ENCODE measurements at places on chromosomes 6 and 20. TPM values are rescaled to one million over a fixed set of nuclear protein-coding genes. Genes with fewer than 3 reads are reported as not detected.

Gene BPIFB4
- total RNA-seq, result not detected

Gene TRDN
- 4.2 TPM for total RNA-seq

Gene CASS4
- 2.4 TPM for total RNA-seq

Gene OR12D3
- total RNA-seq, result not detected

Gene RAB22A
- 27.1 TPM for total RNA-seq

Gene YWHAB
- 126 TPM for total RNA-seq

Gene ITCH
- total RNA-seq, result 84.3 TPM

Gene SLA2
- total RNA-seq, result 0.49 TPM

DNA sequence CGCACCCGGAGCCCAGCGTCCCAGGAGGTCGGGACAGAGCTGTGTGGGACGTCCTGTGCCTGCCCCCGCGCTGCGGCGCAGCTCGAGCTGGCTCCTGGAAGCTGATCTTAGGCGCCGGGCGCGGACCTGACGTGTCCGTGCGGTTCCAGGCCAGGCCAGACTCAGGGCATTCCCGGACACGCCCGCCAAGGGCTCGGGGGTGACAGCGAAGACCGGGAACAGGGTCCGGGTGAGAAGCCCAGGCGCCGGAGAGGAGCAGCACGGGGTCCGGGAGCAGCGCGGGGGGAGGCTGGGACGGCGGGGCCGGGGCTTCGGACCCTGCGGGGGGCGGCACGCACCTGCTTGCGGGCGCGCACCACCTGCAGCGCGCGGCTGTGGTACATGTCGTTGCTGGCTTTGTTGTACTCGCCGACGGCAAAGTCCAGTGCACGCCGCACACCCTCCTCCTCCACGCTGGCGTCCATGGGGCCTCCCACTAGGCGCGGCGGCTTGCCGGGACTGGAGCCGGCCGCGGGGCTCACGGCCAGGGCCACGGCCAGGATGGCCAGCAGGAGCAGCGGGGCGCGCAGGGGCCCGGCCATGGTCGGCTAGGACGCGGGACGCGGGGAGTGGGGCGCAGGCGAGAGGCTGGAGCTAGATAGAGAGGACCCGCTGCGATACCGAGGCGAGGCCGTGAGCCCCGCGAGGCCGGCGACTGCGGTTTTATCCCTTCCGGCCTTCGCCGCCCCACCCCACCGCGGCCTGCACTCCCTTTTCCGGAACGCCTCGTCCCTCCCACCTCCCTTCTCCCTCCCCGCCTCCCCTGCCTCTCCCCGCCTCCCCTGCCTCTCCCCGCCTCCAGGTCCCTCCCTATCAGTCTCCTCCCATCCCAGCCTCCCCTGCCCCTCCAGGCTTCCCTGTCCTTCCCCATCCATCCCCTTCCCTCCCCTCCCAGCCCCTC is at the start of gene CST3:
CST3 (minus strand) TSS at position 674 of the 940 bp plus-strand sequence; CDS start at position 581, 93 bp downstream.
- peak; percentile 95 for DNase-seq

DNA sequence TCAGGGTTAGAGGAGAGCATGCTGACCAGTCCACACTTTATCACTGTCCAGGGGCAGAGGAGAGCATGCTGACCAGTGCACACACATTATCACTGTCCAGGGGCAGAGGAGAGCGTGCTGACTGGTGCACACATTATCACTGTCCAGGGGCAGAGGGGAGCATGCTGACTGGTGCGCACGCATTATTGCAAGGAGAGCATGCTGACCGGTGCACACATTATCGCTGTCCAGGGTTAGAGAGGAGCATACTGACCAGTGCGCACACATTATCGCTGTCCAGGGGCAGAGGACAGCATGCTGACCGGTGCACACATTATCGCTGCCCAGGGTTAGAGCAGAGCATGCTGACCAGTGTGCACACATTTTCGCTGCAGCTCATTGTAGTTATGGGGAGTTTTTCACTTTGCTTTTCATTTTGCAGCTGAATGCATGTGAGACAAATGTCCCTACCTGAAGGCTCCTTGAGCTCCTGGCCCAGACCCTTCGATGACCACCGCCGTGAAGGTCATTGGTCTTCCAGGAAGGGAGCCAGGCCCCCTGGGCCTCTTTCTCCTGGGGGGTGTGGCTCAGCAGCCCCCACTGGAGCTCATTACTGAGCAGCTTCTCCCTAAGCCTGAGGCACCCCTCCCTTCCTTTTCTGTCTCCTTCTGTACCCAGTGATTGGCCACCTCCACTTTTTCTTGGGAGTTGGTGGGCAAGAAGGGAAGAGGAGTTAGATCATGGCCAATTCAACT is 178.8 kb upstream of the AFDN start:
- no peak for DNase-seq

GRCh38 chr6:54971825-54972224 is 125.3 kb downstream of the FAM83B start:
- no peak for DNase-seq

DNA sequence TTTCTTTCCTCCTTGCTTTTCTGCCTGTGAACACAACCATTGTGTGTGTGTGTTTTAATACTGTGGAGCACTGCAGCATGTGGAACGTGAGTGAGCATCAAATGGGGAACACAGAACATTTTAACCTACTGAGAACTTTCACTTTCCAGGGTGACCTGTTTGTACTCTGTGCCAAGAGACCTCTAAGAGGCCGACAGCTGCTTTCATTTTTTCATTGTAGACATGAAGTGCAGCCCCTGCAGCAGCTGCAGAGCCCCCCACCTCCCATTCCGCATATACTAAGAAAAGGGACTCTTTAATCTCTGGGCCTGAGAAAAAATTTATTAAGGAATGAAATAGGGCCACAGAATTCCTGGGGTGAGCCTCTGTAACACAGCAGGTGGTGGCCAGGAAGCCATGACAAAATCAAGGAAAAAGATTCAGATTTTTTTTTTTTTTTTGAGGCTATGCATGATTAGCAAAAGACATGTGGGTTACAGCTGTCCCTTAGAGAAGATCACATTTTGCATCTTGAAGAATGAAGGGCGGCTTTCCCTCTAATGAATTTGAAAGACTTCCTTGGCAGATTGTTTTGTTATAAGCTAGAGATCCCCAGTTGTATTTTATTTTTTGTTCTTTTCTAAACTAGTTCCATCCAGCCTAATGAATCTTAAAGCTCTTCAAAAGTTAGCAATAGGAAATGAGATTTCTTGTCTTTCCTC is 503.4 kb downstream of the CD109 start:
- no peak for DNase-seq

GRCh38 chr20:44092551-44093248 is 94.3 kb downstream of the JPH2 start:
- peak; percentile 14 for DNase-seq

GRCh38 chr6:149863698-149864577 is at the start of gene LRP11:
TSS of gene LRP11 (minus strand) at chr6:149864359. CDS start at chr6:149864020, 339 bp downstream.
- peak; percentile 87 for DNase-seq

GRCh38 chr20:19628570-19629134 is 129.4 kb upstream of the RIN2 start:
- DNase-seq, result no peak

DNA sequence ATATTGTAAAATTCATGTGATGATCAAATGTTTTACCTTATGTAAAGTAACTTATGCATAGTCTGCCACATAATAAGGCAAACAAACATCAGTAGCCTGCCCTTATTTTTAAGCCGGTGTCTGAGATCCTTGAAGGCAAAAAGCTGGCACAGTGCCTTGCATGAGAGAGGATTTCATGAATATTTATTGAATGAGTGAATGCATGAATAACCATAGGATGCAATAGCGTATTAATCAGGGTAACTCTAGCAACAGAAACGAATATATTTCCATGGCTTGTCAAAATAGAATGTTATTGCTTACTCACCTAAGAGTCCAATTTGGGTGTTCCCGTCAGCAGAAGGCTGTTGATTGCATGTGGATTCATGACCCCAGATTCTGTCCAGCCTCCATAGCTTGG is 34.9 kb downstream of the BTBD3 start:
- DNase-seq, result no peak

DNA sequence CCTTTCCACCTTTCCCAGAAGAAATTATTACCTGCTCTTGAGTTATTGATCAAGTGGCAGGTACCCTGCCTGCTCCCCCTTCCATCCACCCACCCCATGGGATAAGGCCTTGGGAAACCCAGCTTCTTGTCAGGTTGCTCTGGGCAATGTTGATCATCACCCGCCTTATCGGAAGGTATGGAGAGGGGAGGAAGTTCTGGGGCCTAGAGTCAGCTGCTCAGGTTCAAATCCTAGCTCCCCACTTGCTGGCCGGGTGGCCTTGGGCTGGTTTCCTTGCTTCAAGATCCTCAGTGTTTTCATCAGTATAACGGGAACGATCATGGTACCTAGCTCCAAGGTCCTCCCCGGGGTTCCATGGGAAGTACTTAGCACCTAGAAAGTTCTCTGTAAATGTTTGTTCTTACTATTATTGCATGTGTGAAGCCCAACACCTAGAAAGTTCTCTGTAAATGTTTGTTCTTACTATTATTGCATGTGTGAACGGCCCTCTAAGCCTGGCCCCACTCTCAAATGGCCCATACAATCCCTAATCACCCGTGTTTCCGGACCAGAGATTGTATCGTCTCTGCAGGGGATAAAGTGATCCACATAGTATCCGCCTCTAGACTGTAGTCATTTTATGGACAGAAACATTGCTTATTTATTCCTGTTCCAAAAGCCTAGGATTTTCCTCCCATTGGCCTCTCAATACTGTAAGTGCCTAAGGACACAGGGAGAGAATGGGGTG is 1.1 kb upstream of the PREX1 start:
- no peak for DNase-seq

- no peak for DNase-seq
Measured at GRCh38 chr6:154878871-154879491, 116.1 kb upstream of the TIAM2 start.

- DNase-seq, result no peak
Measured at GRCh38 chr6:40282986-40283385, 304.2 kb downstream of the LRFN2 start.

DNA sequence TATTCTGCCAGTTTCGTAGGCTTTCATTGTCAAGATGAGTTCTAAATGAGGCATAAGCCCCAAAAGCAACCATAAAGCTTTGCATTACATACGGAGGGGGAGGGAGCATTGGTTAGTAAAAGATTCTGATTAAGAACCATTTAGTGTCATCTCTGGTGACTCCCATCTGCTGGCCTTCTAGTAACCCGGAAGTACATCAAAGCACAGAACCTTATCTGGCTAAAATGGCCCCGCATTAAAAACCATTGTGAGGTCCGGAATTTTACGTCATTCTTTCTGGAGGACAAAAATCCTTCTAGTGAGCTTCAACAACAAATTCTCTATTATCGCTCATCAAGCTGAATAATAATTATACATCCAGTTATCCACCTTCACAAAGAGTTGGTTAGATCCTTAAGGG is 37.8 kb downstream of the METTL24 start:
- no peak for DNase-seq

- DNase-seq, result peak; percentile 93
Measured at GRCh38 chr6:107847844-107848802, 24.0 kb upstream of the SCML4 start.

DNA sequence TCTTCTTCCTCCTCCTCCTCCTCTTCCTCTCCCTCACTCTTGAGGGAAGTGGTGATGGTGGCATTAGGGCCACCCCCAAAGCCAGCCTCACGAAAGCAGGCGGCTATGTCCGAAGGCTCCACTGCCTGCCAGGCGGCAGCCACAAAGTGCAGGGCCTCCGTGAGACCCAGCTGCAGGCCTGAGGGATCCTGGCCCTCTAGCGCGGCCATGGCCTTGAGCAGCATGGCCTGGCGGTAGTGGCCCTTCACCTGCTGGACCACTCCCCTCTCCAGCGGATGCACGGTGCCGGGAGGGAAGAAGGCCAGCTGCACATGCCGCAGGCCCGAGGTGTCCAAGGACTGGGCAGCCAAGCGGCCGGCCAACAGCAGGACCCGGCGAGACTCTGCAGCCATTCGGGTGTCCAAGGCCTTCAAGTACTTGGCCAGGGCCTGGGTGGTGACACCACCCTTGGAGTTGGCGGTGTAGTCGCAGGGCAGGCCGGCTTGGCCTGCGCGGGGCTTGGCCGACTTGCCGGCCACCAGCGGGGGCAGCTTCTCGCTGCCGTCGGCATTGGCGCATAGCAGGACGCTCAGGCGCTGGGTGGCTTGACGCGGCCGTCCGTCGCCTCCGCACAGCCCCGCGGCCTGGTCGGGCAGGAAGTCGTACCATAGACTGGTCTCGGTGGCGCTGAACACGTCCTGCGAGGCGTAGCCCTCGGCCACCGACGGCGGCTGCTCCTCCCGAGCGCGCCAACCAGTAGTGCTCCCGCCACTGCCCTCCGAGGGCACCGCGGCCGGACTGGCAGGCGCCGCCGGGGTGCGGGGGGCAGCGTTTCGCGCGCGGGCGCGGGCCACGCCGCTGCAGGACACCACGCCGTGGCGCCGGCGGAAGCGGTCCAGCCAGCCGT is 1.1 kb downstream of the CENPB start:
- no peak for DNase-seq

GRCh38 chr20:8131598-8132483 is at the start of gene PLCB1:
TSS of gene PLCB1 (plus strand) at chr20:8132266. CDS start at chr20:8132652, 386 bp downstream.
- DNase-seq, result peak; percentile 91

- no peak for DNase-seq
Measured at GRCh38 chr6:45896783-45897441, 118.7 kb downstream of the CLIC5 start.

DNA sequence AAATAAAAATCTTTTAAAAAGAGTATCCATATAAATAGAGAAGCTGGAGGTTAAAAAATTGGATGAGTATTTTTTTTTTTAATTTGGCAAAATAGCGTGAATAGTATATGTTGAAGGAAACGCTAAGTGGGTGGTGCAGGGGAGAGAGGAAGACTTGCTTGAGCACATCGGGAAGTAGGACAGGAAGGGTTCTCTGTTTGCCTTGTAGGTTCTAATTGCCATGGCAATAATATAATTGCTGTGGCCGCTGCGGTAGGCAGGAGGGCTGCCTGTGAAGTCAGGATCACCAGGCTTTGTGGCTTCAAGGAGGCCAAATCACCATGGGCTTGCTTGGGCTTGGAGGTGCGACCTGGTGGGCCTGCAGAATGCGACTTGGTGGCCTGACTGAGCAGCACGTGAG is 35.1 kb downstream of the IGF2R start:
- no peak for DNase-seq

DNA sequence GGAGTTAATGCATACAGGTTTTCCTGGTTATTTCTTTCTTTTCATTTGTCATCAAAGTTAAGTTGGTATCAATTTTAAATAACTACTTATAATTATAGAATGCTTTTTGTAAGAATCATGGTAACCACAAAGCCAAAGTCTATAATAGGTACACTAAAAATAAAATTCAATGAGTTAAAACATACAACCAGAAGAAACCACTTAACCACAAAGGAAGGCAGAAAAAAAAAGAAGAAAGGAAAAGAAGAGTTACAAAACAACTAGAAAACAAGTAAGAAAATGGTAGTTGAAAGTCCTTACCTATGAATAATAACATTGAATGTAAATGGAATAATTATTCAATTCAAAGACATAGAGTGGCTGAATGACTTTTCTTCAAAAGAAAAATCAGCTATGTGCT is 45.6 kb downstream of the THBS2 start:
- no peak for DNase-seq

- DNase-seq, result no peak
Measured at GRCh38 chr20:5511930-5512329, 195.2 kb upstream of the PROKR2 start.

- no peak for DNase-seq
Measured at GRCh38 chr6:121449331-121449730, 13.9 kb downstream of the GJA1 start.

Data from sciatic nerve (tissue), 2 donors.